ENCODE measurements at places on chromosomes 3 and 15.

DNA sequence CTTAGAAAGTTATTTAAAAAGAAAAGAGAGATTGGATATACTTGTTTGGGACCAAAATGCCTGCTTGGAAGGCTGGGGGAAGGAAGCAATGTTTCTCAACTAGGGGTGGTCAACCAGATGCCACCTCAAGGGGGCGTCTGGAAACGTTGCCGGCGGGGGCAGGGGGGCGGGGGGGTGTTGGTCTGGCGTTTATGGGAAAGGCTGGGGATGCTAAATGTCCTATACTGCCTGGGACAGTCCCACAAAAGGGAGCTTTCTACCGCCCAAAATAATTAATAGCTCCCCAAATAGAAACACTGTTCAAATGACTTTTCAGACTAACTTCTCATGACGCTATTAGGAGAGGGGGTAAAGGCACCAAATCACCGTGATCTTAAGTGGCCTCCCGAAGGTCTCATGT is 2.2 kb downstream of the POLG start:
- no peak for DNase-seq

DNA sequence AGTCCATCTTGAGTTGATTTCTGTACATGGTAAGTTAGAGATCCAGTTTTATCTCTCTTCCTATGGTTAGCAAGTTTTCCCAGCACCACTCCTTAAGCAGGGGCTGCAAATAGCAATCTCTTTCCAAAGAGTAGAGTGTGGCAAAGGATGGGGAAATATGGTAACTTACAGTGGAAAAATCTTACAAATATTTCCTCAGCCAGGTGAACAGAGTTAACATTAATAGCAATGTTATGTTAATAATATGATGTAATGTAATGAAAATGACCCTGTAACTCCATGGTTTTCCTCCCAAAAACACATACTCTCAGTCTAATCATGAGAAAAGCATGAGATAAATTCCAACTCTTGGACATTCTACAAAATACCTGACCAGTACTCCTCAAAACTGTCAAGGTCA is 30.4 kb downstream of the FSIP1 start:
- no peak for DNase-seq

DNA sequence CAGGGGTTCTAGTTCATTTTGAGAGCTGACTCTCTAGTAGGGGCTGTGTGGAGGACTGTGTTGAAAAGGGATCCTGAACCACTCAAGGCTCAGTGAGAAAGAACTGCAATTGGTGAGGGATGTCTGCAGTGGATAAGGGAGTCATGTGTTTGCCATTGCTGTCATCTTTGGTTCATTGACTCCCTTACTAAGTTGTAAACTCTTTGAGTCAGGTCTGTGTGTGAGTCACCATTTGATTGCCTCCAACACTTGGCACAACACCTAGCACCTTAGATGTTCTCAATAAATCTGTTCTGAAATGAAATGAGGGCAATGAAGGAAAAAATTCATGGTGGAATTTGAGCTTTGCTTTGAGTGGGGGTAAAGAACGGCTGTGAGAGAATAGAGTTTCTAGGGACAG is 51.7 kb downstream of the PLS1 start:
- no peak for DNase-seq

DNA sequence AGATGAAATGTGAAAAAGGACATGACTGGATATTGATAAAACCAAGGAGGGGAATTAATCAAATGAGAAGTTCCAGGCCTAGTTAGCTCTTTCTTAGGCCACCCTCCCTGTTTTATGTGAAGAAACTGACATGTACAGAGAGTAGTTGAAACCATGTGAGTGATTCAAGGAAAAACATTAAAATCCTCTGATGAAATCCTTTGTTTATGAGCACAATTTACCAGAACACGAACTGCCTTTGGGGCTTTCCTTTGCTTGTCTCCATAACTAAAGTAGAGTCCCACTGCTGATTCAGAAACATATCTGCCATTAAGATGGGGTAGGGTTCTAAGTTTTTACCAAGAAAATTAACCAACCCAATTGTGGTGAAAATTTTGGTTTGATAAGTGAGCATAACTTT is 558.3 kb downstream of the NR2F2 start:
- DNase-seq, result no peak

DNA sequence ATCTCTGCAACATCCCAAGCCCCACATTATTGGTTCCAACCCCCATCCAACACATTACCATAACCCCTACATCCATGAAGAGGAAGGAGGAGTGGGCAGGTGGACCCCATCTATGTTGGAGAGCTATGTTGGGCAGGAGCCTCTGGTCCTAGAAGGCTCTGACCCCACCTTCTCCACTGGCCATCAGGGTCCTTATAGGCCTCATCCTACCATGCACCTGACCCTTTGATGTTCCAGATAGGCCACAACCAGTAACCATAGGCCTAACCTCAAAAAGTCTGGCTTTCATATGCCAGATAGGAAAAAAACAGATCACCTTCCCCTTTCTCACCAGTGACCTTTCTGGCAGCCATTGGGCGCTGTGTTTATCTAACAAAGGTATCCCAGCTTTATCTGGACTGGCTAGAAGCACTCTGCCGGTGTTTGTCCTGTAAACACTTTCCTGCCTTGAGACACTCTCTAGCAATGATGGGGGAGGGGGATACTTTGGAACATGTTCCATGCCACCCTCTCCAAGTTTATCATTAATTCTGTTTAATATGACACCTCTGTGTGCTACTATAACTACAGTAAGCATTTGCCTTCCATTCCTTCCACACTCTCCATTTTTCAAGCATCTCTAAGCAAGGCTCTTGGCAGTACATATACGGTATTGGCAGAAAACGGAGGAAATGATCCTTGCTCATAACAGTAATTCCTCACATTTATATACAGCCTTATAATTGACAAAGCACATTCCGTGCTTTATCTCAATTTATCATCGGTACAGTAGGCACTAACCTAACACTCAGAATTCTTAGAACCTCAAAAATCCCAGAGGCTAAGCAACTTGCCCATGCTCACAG is 377.1 kb downstream of the VPS13C start:
- DNase-seq, result no peak

DNA sequence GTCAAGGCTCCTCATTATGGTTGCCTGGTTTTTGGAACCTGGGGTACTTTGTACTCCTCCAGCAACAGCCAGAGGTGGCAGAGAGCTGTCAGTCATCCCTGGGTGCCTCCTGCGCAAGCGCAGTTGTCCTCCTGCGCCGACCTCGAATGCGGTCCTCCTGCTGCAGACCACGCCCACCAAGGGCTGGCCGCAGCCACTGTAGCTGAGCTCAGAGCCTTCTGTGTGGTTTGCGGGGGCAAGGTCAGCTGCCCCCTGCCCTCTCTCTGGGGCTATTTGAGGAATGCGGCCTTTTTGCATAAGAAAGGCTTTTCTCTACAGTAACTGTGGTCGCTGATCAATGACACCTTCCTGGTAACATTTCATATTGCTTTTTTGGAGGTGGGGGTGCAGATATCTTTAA is 131.3 kb upstream of the SNRPN start:
- DNase-seq, result no peak

- DNase-seq, result no peak
These were observed 85.9 kb upstream of the CSPG5 start for GRCh38 chr3:47664519-47664918.

- DNase-seq, result no peak
These were observed 63.6 kb upstream of the MEF2A start for GRCh38 chr15:99502182-99502581.

GRCh38 chr3:111582120-111582474 is 13.0 kb downstream of the ZBED2 start:
- DNase-seq, result no peak

- DNase-seq, result no peak
These were observed 78.3 kb downstream of the TPRA1 start for GRCh38 chr3:127512256-127512655.

DNA sequence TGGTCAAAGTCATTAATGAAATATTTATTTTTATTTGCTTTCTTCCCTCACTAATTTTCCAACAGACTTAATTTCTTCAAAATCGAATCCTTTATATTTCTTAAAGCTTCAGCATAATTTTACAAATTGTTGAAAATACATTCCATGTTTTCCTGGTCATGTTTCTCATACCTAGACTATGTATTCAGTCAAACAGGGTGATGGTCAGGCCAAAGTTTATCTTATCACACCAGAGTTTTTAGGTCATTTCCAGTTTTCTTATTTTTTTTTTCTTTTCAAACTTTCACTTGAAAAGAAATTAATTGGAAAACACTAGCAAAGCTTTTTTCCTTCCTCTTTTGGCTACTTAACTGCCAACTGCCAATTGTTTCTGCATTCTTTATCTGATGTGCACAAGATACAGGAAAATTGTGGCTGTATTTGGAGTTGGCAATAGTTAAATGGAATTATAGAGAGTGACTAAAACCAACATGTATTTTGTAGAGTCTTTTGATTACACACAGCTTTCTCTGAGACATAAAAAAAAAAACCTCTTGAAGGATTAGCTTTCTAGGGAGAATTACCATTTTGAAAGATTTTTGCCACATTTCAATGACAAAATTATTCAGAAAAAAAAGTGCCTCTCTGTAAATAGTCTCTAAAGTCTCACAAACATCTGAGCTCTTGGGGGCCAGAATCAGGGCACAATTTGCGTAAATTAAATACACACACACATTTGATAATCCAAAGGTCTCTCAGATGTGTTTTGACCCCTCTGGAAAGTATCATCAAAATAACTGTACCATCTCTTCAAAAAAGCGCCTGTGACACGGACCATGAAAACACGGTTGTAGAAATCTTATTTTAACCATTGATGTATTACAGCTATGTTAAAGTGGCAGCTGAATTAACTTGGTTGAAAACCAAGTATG is 603.2 kb upstream of the KCNMB2 start:
- no peak for DNase-seq

DNA sequence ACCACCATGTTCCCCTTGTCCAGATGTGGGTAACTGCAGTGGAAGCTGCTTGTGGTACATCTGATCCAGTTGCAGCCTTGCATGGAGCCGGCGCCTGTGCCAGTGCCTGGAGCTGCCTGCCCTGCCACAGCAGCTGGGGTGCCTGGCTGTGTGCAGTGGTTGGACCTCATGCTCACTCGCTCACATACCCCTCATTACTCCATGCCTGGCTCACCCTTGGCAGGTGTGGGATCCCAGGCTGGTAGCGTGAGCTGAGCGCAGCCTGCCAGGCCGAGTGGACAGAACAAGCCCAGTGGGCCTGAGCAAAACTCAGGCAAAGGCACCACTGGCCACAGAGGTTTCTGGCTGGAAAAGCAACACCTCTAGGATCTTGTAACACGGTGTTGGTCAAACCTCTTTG is 35.7 kb downstream of the ROPN1B start:
- no peak for DNase-seq

- DNase-seq, result no peak
These were observed 298.3 kb downstream of the ROBO2 start for GRCh38 chr3:77338195-77338594.

- DNase-seq, result no peak
These were observed 162.8 kb downstream of the GREM1 start for GRCh38 chr15:32880642-32881041.

GRCh38 chr3:119759962-119760361 is 21.9 kb upstream of the NR1I2 start:
- no peak for DNase-seq

DNA sequence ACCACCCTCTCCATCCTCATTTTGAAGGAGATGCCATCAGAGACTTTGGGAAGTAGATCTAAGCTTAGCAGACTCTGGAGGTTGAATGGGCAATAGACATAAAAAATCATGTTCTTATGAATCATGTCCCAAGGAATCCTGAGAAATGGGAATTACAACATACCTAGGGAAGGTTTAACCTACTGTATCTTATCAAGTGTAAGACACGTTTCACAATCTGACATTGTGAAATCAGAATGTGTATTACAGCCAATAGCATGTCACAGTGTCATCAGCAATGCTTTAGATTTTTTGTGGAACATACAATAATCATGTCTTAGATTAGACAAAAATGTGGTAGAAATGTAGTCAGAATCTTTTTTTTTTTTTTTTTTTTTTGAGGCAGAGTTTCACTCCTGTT is 332.4 kb upstream of the TLE3 start:
- DNase-seq, result no peak

DNA sequence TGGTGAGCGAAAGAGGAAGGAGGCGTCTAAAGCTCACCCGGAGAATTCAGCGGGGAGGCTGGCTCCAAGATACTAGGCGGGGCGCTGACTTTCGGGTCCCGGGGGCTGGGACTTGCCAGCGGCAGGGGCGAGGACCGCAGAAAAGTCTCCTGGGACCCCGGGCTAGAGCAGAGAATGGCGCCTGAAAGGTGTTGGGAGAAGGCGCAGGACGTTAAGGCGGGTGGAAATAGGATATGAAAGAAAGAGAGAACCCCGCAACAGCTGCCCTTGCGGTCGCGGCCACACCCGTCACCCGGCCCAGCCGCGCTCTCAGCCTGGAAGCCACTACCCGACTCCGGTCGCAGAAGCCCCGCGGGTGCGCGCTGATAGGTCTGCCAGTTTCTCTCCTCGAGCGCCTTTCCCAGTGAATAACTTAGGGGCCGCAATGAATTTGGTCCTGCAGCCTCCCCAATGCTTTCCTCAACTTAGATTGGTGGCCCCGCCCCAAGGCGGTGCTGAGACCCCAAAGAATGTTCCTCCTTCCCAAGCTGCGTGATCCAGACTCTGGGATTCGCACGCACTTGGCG is 604 bp downstream of the LTK start:
- no peak for DNase-seq

- DNase-seq, result no peak
These were observed 4.1 kb downstream of the ADCY5 start for GRCh38 chr3:123444744-123445143.

DNA sequence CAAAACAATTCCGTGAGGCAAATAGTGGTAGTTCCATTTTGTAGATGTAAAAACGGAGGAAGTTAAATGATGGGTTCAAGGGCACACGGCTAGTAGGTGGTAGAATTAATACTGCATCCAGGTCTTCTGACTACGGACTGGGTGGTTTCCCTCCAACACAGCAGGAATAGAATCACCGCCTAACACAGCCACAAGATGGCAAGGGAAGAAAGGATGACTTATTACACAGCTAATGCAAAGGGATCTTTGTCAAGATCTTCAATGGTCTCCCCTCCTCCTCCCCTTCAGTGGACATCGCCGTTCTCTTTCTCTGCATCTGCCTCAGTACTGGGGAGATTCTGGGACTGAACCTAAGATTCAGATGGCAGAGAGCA is 524 bp upstream of the TOPBP1 start:
- DNase-seq, result no peak
